Transverse colon (tissue), 4 donors: ENCODE measurements at places on chromosomes 16 and 17. TPM values are rescaled to one million over a fixed set of nuclear protein-coding genes. Genes with fewer than 3 reads are reported as not detected.

DNA sequence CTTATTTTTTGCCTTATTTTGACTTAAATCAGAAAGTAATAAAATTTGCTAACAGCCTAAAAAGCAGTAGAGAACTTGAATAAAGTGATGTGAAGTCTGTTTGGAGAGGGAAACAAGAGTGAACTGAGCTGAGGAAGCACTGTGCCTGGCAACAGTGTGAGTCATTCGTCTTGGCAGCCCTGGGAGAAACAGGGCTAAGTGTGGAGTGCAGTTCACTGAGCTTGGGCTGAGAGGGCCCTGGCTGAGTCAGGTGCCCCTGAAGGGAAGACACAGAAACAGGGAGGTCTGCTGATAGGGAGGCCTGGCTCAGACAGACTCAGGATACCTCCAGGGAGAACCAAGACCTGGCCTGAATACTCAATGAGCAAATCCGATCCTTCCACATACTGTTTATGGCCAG is 132.1 kb downstream of the HS3ST4 start:
- no peak for DNase-seq

- DNase-seq = no peak
Observed at GRCh38 chr16:12258861-12259645, 282.5 kb downstream of the SNX29 start.

GRCh38 chr16:845351-845745 is 44.8 kb upstream of the GNG13 start:
- no peak for DNase-seq

- DNase-seq = no peak
Observed at GRCh38 chr17:27810211-27810901, 10.0 kb upstream of the NOS2 start.

LITAFD gene
- total RNA-seq = not detected

NT5M gene
- total RNA-seq = 4.2 TPM

PLD6 gene
- not detected for total RNA-seq
